Fibroblast of the aortic adventitia (primary cell): ENCODE measurements at places on chromosomes 11 and 22. TPM values are rescaled to one million over a fixed set of nuclear protein-coding genes. Genes with fewer than 3 reads are reported as not detected.

UBQLN3 gene
- total RNA-seq: 0.09 TPM in 1 of 2 replicates, not detected in the other

TAF1D gene
- 160 and 233 TPM in 2 replicates for total RNA-seq

KIAA1671 gene
- total RNA-seq: 4.6 and 10.7 TPM in 2 replicates

TUBA8 gene
- total RNA-seq: 0.72 TPM in 1 of 2 replicates, not detected in the other

ZNRF3 gene
- total RNA-seq: 3.4 and 4.4 TPM in 2 replicates

ABCC8 gene
- total RNA-seq: not detected in 2 replicates

OR52I2 gene
- total RNA-seq: not detected in 2 replicates

EXPH5 gene
- total RNA-seq: 0.72 and 1.1 TPM in 2 replicates

GRK3 gene
- total RNA-seq: 1.3 and 1.6 TPM in 2 replicates
